ENCODE measurements at places on chromosomes 3 and 15. TPM values are rescaled to one million over a fixed set of nuclear protein-coding genes. Genes with fewer than 3 reads are reported as not detected.

RTP4 gene
- 2.3 TPM for total RNA-seq

LAMB2 gene
- 540 TPM for total RNA-seq

TNNC1 gene
- not detected for total RNA-seq

NAALADL2 gene
- total RNA-seq: 53.9 TPM

C3orf20 gene
- total RNA-seq: 0.16 TPM

CLRN1 gene
- total RNA-seq: not detected

GRK7 gene
- total RNA-seq: 0.15 TPM

GPR156 gene
- 0.33 TPM for total RNA-seq

CLCN2 gene
- 4.2 TPM for total RNA-seq

LRTM1 gene
- total RNA-seq: not detected

TEX55 gene
- not detected for total RNA-seq

GPR62 gene
- not detected for total RNA-seq

CCDC54 gene
- not detected for total RNA-seq

SCAPER gene
- 28.5 TPM for total RNA-seq

EIF4A2 gene
- 493 TPM for total RNA-seq

DNA sequence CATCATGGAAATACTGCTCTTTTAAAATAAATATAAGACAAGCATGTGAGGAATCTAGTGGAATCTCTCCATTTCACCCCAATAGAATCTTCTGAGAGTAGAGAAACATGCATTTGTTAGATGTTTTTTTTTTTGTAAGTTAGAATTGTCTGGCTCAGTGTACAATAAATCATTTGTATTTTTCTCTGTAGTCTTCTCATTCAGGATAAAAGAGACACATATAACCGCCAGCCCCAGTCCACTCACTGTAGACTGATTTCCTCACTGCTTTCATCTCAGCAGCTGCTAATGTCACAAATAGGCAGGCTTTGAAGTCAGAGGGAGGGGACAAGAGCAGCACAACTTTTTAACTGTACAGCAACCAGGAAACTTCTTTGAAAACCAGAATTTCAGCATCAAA lies 140.2 kb upstream of the RBMS3 start:
- no peak for DNase-seq

GRCh38 chr3:159200176-159200575 lies 398.3 kb downstream of the MFSD1 start:
- DNase-seq: no peak

DNA sequence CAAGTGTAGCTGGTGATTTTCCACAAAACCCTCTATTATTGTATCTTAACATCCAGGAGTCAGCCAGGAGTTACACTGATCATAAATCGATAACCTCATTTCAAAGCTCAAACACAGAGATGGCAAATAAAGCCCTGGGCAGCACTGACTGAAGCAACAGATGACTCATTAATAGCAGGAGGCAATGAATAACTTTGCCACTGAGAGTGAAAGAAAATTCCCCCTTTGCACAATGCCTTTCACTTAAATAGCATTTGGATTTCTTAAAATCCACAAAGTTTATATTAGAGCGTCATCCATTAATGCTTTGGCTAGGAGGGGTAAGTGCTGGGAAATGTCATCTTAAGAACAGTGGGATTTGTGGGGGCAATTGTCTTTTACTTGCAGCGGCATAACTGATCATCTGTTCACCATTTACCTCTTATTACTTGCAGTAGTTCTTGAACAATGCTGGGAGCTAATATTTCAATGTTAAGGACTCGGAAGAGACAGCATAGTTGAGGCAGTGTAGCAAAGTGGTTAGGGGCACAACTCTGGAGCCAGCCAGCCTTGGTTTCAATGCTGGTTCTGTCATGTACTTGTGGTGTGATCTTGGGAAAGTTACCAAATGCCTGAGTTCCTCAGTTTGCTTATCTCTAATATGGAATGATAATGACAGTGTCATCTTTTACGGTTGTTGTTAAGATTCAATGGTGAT lies 630.4 kb upstream of the TBL1XR1 start:
- no peak for DNase-seq

DNA sequence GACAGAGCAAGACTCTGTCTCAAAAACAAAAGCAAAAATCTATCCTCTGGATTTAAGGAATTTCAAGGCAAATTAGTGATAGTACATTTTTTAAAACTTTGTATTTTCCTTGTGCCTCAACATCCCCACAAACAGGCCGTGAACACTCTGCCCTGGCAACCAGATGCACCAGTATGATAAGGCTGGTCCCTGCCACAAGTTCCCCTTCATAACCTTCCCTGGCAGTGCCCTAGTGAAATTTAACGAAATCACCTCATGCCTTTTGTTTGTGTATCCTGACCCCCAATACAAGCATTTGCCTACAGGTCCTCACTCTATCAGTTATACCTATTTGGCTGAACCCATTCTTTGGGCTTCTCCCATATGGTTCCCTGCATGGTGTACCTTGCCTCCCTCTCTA lies 107.4 kb upstream of the FLNB start:
- DNase-seq: no peak

- no peak for DNase-seq
Measured at GRCh38 chr3:174355505-174355904, 503.6 kb upstream of the NAALADL2 start.

GRCh38 chr15:75348034-75348561 lies 1.3 kb downstream of the NEIL1 start:
- no peak for DNase-seq

DNA sequence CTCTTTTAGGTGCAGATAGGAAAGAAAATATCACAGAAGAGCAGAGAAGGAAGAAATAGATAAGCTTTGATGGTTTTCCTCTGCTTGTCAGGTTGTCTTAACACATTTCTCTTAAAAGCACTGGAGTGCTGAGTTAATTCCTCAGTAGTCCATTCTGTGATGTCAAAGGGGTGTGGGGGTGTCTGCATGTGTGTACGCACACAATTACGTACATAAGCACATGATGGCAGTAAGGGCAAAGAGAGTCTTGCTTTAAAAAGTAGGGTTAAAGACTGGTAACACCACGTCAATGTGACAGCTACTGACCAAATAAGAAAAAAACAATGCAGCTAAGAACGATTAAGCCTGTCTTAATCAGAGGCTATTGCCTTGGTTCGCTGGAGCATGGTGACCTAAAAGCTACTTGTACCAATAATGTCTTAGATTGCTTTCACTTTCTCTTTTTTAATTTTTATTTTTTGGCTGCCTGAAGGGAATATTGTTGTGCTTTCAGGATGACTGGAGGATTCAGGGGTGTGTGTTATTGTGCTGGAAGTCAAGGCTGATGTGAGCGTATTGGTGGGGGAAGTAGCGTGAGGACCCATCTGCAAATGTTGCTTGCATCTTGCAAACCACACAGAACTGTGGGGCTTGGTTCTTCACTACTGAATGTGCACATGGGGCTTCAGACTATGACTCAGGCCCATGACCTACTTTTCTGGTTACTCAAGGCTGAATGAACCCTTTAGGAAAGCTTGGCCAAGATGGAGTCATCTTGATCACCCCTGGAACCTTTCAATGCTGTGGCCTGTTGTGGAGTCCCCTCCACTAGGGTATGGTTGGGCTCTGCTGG lies 417.8 kb upstream of the TPM1 start:
- DNase-seq: no peak

DNA sequence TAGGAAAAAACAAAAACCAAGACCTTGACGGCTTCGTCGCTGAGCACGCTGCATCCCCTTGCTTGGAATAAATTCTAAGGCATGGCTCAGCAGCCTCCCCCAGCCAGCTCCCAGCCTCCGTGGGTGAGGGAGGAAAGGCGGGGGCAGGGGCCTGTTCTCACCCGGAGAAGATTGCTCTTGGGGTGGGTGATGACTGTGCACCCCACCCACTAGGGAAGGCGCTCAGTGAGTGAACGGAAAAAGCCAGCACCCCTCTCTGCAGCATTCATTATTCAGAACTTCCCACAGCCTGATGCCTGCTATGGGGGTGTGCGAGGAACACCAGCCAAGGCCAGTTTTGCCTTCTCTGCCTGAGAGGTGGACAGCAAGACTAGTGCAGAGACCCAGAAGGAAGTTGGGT lies 19.3 kb upstream of the NTRK3 start:
- DNase-seq: no peak

- no peak for DNase-seq
Measured at GRCh38 chr3:118554148-118554838, 480.4 kb downstream of the IGSF11 start.

DNA sequence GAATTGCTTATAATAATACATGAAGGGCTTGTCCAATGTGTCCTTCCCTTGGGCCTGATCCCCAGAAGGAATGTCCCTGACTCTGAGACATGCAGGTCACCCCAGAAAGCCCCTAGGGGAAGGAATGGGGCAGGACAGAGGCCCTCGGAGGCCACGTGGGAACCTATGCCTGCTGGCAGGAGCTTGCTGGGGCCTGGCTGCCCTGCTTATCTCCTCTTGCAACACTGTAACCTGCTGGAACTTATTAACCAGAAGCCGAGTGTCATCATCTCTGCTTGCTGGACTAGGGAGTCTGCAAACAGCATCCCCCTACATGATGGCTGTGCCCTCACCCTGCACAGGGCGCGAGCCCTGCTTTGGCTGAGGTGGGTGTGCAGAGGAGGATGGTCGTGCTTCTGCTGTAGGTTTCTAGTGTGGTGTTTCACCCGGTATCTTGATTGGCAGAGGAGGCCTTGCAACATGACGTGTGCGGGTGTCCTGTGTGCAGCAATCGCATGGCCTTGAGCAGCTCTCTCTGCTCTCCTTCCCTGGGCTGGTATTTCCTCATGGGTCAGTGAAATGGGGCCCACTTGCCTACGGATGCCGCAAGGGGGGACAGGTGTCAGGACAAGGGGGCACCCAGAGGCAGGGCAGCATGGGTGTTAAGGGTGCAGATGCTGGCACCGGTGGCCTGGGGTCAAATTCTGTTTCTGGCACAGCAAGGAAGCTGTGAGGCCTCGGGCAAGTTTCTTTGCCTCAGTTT lies 5.0 kb downstream of the CHST13 start:
- DNase-seq: no peak

- DNase-seq: no peak
Measured at GRCh38 chr3:12518261-12519028, 26.9 kb downstream of the MKRN2OS start.

DNA sequence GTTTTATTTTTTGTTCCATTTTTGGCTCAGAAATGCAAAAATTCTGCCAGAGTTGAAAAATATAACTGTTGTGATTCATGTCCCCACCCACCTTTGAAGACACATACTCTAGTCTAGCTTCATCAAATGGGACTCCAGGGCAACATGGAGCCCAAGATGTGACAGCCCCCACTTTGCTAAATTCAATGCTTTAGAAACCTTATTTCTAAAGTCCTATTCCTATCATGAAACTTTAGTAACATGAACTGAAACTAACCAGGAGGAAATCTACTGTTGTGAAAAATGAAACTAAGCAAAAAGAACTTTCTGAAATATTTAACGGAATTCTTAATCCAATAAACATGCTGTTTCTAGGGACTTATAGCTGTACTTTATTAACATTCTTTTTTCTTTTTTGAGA lies 20.3 kb downstream of the UBP1 start:
- no peak for DNase-seq

GRCh38 chr15:29687204-29687815 lies 135.0 kb downstream of the TJP1 start:
- no peak for DNase-seq

- no peak for DNase-seq
Measured at GRCh38 chr15:27589260-27589659, 509.9 kb downstream of the OCA2 start.

DNA sequence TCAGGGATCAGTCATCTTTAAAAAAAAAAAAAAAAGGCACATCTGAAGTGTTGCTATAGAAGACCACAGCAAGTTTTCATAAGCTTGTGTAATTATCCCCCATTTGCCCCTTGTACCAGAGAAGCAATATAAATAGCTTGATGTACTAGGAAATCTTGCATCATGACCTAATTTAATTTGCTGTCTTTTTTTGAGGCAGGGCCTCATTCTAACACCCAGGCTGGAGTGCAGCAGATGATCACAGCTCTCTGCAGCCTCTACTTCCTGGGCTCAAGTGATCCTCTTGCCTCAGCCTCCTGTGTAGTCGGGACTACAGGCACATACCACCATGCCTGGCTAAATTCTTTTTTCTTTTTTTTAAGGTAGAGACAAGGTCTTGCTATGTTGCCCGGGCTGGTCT lies 88.7 kb downstream of the ARIH1 start:
- DNase-seq: no peak

DNA sequence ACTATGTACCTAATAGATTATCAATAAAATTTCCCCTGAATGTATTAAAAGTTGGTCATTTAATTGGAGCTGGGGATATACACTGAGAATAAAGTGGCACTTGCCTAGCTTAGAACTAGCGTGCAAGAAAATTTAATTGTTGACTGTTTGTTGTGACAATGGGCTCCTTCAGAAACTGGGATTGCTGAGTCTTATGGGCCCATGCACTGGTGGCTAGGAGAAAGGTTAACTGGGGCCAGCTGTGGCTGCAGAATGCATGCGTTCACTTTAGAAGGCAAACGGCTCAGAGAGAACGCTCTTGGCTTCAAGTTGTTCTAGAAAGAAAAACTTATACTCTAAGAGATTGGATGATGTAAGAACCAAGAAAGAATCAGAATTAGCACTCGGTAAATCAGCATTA lies 18.7 kb upstream of the LPP start:
- DNase-seq: no peak

- DNase-seq: no peak
Measured at GRCh38 chr15:83292317-83292716, 7.9 kb upstream of the BNC1 start.

DNA sequence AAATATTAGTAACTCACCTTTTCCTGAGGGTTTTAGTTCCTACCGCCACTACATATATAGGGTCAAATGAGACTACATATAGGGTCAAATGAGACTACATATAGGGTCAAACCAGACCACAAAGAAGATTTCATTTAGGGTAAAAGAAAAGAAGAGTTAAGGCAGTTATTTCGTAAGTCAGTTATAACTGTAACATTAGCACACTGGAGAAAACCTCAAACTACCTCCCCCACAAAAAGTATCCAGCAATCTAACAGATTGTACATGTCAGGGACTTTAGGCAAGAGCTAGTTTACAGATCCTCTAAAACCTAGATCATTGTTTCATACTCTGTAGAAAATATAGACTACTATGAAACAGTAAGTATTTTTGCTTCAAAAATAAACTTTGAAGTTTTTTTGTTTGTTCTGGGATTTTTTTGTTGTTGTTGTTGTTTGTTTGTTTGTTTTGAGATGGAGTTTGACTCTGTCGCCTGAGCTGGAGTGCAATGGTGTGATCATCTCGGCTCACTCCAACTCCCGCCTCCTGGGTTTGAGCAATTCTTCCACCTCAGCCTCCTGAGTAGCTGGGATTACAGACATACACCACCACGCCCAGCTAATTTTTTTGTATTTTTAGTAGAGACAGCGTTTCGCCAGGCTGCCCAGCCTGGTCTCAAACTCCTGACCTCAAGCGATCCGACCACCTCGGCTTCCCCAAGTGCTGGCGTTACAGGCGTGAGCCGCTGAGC lies 92.4 kb upstream of the CGNL1 start:
- DNase-seq: no peak

GRCh38 chr3:6921066-6921465 lies 60.2 kb downstream of the GRM7 start:
- DNase-seq: no peak

GRCh38 chr15:34496207-34496995 lies 58.8 kb upstream of the GOLGA8A start:
- DNase-seq: no peak

DNA sequence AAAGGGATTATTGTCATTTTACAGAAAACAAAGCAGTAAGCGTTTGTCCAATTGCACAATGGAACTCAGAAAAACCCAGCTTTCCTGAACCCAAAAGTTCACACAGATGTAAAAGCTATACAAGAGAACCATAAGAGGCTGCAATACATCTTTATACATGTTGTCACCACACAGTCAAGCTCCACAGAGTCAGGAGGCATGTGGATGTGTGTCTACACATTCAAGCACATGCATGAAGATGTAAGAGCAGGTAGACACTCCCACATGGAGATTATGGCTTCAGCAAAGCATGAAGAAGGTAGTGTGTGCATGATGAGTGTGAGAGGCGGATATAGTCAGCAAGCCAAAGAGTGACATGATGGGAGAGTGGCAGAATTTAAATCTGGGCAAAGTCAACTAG lies 124.7 kb upstream of the THBS1 start:
- DNase-seq: no peak
